ENCODE measurements at places on chromosomes 4 and X.

DNA sequence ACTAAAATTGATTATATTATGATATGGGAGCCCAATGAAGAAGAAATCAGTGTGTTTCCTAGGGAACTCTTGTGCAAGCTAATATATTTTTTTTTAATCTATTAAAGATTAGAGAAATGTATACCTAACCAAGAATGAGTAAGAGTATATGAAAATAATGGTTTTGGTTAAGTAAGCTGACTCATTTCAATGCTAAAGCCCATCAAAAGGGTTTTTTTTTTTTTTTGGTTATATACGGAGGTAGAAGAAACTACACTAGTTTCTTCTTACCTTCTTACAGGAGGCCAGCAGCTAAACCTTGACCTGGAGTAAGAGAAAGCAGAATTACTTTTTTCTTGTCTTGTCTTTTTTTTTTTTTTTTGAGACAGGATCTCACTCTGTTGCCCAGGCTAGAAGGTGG is 27.5 kb downstream of the RUFY3 start:
- no peak for DNase-seq

- no peak for DNase-seq
Observed at GRCh38 chr4:78720994-78721677, 55.0 kb upstream of the BMP2K start.

- DNase-seq: peak; percentile 96
Observed at GRCh38 chr4:687048-687970, 1.6 kb downstream of the SLC49A3 start.

- DNase-seq: no peak
Observed at GRCh38 chr4:148834804-148835631, 392.8 kb upstream of the NR3C2 start.

DNA sequence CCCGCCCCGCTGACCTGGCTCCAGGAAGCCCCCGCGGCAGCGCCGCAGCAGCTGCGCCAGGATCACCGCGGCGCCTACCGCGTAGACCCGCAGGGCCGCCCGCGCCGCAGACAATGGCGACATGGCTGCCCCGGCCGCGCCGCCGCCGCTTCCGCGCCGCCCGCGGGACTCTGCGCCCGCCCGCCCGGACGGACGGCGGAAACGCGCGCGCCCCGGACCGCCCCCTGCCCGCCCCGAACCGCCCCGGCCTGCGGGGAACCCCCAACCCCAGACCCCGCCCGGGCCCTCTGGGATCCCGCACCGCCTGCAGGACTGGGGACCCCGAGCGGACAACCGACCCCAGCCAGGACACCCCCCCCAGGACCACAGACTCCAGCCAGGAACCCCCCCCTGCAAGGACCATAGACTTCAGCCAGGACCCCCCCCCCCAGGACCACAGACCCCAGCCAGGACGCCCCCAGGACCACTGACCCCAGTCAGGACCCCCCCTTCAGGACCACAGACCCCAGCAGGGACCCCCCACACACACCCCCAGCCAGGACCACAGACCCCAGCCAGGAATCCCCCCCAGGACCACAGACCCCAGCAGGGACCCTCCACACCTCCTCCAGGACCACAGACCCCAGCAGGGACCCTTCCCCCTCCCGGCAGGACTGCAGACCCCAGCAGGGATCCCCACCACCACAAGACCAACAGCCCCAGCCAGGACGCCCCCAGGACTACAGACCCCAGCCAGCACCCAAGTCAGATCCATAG is at the start of the genes DHRSX and ZBED1:
TSS of gene DHRSX (minus strand) at position 174 of the 756 bp plus-strand sequence. CDS start at position 123, 51 bp downstream.
TSS of gene ZBED1 (minus strand) at position 174 of the 756 bp plus-strand sequence. CDS start 10,257 bp downstream, outside the sequence.
- no peak for DNase-seq

DNA sequence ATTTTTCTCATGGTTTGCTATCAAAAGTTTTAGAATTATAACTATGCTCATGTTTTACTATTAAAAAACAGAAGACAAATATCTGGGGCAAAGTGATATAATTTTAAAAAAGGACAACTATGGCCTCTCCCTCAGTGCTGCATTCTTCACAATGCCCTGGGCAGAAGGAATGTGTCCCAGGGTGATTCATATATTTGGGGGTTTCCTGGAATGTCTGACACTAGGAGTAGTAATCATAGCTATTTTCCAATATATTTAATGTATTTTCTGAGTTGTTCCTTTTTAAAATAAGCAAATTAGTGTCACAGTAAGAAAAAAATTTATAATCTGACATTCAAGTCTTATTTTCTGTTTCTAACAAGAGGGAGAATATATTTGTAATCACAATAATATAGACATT is 281.7 kb downstream of the UNC5C start:
- no peak for DNase-seq

Data from suprapubic skin (tissue), 4 donors.